ENCODE measurements at places on chromosomes 4 and X.

DNA sequence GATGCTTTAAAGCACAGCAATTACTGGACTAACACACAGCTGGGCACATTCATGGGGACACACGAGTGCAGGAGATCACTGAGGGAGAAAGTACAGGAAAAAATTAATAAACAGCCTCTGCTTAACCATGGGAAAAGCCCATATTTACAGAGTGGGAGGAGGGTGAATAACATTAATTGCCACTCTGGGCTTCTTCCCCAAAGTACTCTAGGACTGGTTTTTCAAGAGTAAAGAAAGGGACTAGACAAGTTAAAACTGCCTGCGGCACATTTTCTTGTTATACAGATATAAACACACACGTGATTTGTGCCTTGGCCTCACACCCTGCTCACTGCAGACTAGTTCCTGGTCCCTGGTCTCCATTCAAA is 179.7 kb upstream of the TET2 start:
- DNase-seq, result no peak

DNA sequence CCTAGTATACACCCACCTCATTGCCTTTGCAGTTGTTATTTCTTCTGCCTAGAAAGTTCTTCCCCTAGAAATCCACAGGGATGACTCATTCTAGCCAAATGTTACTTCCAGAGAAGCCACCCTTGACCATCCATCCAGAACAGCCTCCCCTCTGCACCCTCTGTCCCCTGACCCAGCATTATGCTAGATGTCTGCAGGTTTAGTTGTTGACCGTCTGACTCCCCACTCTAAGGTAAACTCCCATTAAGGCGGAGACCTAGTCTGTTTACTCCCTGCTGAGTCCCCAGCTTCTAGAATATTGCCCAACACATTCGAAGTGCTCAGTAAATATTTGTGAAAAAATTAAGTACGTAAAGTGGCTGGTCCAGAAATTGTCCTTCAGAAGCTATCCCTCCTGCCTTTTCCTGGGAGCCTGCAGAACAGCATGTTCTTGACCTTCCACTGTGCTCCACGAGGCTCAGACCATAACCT is 11.0 kb downstream of the SRD5A3 start:
- no peak for DNase-seq

DNA sequence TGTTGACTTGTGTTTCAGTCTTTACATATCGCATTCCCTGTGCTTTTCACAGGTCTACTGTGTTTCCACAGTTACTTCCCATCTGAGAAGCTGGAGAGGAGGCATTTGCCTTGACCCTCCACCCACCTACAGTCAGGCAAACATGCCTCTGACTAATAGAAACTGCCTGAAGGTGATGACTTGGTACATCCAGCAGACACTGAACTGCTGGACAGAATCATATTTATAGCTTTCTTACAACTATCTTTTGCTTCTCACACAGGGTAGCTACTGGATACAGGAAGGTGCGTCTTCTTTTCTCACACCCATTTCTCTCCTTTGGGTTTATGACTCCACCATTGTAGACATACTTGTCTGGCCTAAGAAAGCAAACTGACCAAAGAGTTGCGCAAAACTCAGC is 58.0 kb downstream of the VGLL1 start:
- DNase-seq, result no peak

DNA sequence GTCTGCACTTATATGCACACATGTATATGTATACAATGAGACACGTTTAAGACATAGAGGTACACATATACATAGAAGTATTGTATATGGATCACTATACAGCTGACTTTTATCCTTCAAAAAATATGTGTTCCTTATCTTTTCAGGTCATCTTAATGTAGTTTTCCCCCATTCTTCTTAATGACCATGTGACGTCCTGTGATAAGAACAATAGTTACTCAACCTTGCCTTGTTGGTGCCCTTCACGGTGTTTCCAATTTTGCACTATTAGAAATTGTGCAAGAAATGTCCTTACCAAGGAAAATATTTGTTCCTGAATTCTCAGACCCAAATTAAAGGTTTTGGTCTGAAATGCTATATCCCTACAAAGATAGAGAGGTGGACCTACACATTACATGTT is 1.0 kb upstream of the PPBP start:
- DNase-seq, result no peak

- DNase-seq, result no peak
Observed at GRCh38 chr4:180106122-180106521, 2137.1 kb upstream of the TENM3 start.

GRCh38 chr4:81152839-81153713 is 61.9 kb downstream of the PRKG2 start:
- DNase-seq, result no peak

GRCh38 chrX:55033429-55033828 is 2.7 kb upstream of the ALAS2 start:
- no peak for DNase-seq

- no peak for DNase-seq
Observed at GRCh38 chrX:110081740-110082139, 78.8 kb downstream of the TMEM164 start.

GRCh38 chr4:128550060-128550459 is 259.4 kb upstream of the JADE1 start:
- DNase-seq, result no peak

DNA sequence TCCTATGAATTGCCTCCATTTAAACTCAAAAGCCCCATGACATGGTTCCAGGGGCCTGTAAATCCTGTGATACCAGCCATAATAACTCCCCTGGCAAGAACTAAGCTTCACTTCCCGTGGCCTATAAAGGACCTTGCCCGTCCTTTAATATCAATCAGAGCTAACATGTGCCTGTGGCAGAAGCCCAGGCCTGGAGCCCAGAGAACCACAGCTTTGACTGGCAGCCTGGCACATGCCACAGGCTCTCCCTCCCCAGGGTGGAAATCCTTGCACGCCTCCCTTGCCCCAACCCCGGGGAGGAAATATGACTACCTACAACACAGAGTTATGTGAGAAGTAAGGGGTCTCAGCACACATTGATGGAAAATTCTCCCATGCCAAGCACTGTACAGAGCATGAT is 287.4 kb downstream of the RAB28 start:
- DNase-seq, result no peak

DNA sequence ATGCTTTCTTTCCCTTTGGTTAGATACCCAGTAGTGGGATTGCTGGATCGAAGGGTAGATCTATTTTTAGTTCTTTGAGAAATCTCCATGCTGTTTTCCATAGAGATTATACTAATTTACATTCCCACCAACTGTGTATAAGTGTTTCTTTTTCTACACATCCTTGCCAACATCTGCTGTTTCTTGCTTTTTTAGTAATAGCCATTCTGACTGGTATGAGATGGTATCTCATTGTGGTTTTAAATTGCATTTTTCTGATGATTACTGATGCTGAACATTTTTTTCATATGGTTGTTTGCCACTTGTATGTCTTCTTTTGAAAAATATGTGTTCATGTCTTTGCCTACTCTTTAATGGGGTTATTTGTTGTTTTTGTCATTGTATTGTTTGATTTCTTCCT is 6.6 kb upstream of the AGA start:
- DNase-seq, result no peak

GRCh38 chrX:53075011-53075410 is 7.2 kb upstream of the TSPYL2 start:
- no peak for DNase-seq
